ENCODE measurements at places on chromosomes 1 and 21. TPM values are rescaled to one million over a fixed set of nuclear protein-coding genes. Genes with fewer than 3 reads are reported as not detected.

Gene BRDT
- polyA plus RNA-seq = 0.20 TPM

Gene KRTAP23-1
- polyA plus RNA-seq = not detected

Gene CD1B
- not detected for polyA plus RNA-seq

Gene LINGO4
- 115 TPM for polyA plus RNA-seq

Gene NTRK1
- polyA plus RNA-seq = not detected

Gene MATN1
- polyA plus RNA-seq = not detected

Gene TMEM183A
- polyA plus RNA-seq = 13.0 TPM

Gene EIF4G3
- 70.4 TPM for polyA plus RNA-seq

Gene RGSL1
- 0.13 TPM for polyA plus RNA-seq

Gene LRRC53
- 1.6 TPM for polyA plus RNA-seq

Gene TAGLN2
- polyA plus RNA-seq = 0.36 TPM

Gene SKI
- 1.6 TPM for polyA plus RNA-seq

Gene AKR7A2
- 11.6 TPM for polyA plus RNA-seq

Gene CGN
- polyA plus RNA-seq = 1.5 TPM

Gene LCE2A
- not detected for polyA plus RNA-seq

Gene ALX3
- polyA plus RNA-seq = not detected

Gene BEST4
- polyA plus RNA-seq = not detected

Gene RIIAD1
- 67.9 TPM for polyA plus RNA-seq

Gene INKA2
- 2.1 TPM for polyA plus RNA-seq

Gene IL19
- polyA plus RNA-seq = not detected

Gene SARS1
- polyA plus RNA-seq = 193 TPM

Gene LRRC8C
- polyA plus RNA-seq = 0.90 TPM

Gene TCHH
- polyA plus RNA-seq = not detected

Gene CFHR3
- polyA plus RNA-seq = not detected

Gene LCE3E
- polyA plus RNA-seq = not detected

Gene DUSP23
- polyA plus RNA-seq = 3.0 TPM

Gene TRNAU1AP
- polyA plus RNA-seq = 15.1 TPM

Gene CRABP2
- 0.40 TPM for polyA plus RNA-seq

Gene TP73
- not detected for polyA plus RNA-seq

Gene ADAMTS5
- polyA plus RNA-seq = 0.15 TPM

Gene MAN1C1
- polyA plus RNA-seq = 3.5 TPM

Gene RIMS3
- polyA plus RNA-seq = 0.28 TPM

Gene SYCP1
- polyA plus RNA-seq = 8.1 TPM

Gene C1orf226
- polyA plus RNA-seq = 1.1 TPM

Gene SPRR2B
- polyA plus RNA-seq = not detected

Measured in Purkinje cell (primary cell).